ENCODE measurements at places on chromosomes 7 and 10. TPM values are rescaled to one million over a fixed set of nuclear protein-coding genes. Genes with fewer than 3 reads are reported as not detected.

CALCR gene
- not detected for polyA plus RNA-seq

DENND2A gene
- polyA plus RNA-seq = not detected

GRCh38 chr7:151051108-151051507, 2.8 kb downstream of the ASIC3 start:
- H3K4me1 ChIP-seq = peaks cover 6% of the 10 kb centered on the region
- H3K27ac ChIP-seq = no peak overlapping the region
- no peaks in the 10 kb centered on the region for H3K27me3 ChIP-seq
- DNase-seq = peak; percentile 71
- H3K36me3 ChIP-seq = no peaks in the 10 kb centered on the region

UBN2 gene
- 1.1 TPM for polyA plus RNA-seq

DNA sequence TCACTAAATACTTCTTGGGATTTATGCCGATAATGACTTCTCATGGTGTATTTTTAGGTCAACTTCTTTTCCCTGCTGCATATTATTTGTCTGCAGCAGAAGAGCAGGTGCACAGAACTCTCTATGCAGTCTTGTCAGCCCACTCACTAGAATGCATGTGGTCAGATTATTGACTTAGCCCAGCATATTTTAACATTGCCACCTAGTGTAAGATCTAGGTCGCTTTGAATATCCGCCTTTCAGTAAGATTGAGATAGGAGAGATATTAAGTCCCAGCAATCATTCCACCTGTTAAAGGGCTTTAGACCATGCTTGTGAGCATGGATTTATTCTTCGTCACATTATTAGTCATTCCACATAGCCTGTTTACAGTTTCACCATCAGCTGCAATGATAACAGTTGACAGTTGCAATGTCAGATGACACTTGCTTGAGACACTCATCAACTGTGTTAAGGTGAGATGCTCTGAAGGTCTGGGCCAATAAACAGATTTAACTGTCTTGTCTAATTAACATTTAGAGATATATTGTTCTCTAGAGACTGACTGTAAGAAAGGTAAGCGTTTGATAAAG, 491.7 kb downstream of the ARL4A start:
- H3K27ac ChIP-seq = no peak overlapping the region
- no peaks in the 10 kb centered on the region for H3K36me3 ChIP-seq
- H3K4me3 ChIP-seq = no peak overlapping the region
- no peak for DNase-seq
- no peaks in the 10 kb centered on the region for H3K4me1 ChIP-seq

- no peak overlapping the region for H3K27ac ChIP-seq
- no peaks in the 10 kb centered on the region for H3K4me1 ChIP-seq
- H3K36me3 ChIP-seq = no peaks in the 10 kb centered on the region
- no peak for DNase-seq
- no peaks in the 10 kb centered on the region for H3K27me3 ChIP-seq
- H3K4me3 ChIP-seq = no peak overlapping the region
These were observed 65.6 kb downstream of the PKD1L1 start for GRCh38 chr7:47882635-47883034.

DNA sequence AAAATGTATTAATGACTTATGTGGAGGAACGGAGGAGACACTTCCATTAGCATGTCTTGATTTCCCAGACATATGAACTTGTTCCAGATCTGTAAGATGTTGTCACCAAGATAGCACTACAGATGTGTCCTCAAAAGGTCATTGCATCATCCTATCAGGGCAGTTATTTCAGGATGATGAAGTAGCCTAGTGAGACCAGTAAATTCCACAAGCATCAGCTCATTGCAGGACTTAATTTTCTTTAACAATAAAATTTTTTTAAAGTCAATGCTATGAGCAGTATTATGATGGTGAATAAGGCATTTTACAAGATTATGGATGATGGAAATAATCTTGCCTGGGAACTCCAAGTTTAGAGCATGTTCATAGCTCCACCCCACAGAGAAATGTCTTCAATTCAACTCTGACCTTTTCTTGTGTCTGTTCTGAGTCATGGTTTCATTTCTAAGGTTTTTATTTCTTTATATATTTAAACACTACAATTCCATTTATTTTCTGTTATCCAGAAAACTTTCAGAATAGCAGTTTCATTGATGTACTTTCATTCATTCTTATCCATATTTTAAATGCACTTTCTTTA, 1203.3 kb upstream of the CELF2 start:
- H3K4me3 ChIP-seq = no peak overlapping the region
- no peaks in the 10 kb centered on the region for H3K4me1 ChIP-seq
- no peaks in the 10 kb centered on the region for H3K27me3 ChIP-seq
- no peak overlapping the region for H3K27ac ChIP-seq
- DNase-seq = no peak

C10orf67 gene
- polyA plus RNA-seq = not detected

All from naive thymus-derived CD4-positive, alpha-beta T cell (primary cell).